ENCODE measurements at places on chromosomes 4 and X. TPM values are rescaled to one million over a fixed set of nuclear protein-coding genes. Genes with fewer than 3 reads are reported as not detected.

CPLX1 gene
- total RNA-seq = not detected

REELD1 gene
- 0.72 TPM for total RNA-seq

PPARGC1A gene
- total RNA-seq = not detected

HPGDS gene
- total RNA-seq = not detected

COL4A5 gene
- not detected for total RNA-seq

GAGE12H gene
- not detected for total RNA-seq

- no peak for DNase-seq
Measured at GRCh38 chr4:79626611-79627010, 218.6 kb upstream of the GK2 start.

- DNase-seq = no peak
Measured at GRCh38 chrX:123217077-123217476, 33.0 kb downstream of the GRIA3 start.

DNA sequence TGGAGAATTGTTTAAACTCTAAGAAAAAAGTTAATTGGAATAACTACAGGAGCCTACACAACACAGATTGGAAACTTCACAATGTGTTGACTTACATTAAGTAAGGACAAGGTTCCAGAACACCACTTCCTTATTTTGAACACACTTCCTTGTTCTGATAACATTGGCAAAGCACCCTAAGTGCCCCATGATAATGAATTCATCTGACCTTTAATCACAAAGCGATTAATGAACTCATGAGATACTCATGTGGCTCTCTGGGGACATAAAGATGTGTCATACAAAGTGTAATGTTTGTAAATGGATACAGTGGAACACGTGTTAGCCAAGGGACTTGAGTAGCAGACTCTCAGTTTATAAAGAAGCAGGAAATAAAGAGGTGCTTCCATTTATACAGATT is 69.0 kb upstream of the ATOH1 start:
- DNase-seq = no peak

- DNase-seq = no peak
Measured at GRCh38 chr4:10832806-10833628, 148.4 kb upstream of the CLNK start.

DNA sequence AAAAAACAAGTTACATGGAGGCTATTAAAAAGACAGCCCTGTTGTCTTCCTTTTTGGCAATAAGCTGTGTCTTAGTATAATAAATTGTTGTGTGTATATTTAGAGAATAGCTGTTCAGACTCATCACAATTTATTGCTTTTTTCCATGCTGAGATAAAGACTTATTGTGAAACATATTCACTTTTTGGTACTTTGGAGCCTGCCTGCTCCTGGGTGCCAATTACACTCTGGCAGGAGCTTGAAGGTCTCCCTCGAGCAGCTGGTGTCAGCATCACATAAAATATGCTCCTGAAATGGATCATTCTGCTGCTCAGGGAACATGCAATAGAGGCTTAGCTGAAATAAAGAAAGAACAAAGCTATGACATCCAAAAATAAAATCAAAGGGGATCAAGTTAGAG is 211.6 kb upstream of the DKK2 start:
- no peak for DNase-seq

All from natural killer cell (primary cell).